ENCODE measurements at places on chromosomes 2 and 18.

DNA sequence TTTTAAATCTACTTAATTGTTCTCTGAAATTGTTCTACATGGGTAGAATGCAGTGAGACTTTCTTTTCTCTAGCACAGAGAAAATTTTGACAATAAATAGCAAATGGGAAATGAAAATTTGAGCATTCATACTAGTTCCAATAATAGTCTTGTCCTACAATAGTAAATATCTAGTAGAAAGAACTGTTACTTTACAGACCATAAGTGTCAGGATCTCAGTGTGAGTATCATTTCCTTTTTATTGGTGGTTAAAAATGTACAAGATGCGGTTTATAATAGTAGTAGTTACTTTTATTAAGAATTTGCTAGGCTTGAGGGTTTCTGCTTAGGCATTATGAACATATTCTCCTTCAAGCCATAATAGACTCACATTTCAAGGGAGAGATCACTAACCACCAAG lies 43.2 kb downstream of the KCNE4 start:
- DNase-seq = no peak

GRCh38 chr18:50694147-50694546 lies 125.7 kb downstream of the MRO start:
- DNase-seq = no peak

DNA sequence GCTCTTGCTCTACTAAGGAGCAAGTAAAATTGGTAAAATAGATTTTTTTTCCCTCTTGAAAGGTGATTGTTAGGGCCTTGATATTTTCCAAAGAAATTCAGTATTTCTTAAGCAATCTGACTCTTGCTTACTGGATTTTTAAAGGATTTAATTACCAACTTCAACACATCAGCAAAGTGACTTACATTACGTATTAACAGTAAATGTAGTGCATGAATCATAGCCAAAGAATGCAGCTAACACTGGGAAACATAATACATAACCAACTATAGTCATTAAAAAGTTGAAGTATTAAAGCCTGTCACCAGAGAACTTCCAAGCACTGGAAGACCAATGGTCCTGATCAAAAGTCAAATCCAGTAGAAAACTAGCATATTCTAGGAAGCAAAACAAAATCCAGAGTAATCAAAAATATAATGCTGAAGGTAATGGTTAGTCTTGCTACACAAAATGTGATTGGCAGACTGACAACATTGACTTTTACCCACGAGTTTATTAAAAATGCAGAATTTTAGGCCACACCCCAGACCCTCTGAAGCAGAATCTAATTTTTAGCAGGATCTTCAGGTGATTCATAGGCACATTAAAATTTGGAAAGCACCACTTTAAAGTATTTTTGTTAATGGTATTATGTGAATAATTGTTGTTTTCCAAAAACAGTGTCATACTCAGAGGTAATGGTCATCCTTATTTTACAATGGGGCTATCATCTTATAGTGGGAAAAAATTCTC lies 31.8 kb upstream of the CAVIN2 start:
- no peak for DNase-seq

DNA sequence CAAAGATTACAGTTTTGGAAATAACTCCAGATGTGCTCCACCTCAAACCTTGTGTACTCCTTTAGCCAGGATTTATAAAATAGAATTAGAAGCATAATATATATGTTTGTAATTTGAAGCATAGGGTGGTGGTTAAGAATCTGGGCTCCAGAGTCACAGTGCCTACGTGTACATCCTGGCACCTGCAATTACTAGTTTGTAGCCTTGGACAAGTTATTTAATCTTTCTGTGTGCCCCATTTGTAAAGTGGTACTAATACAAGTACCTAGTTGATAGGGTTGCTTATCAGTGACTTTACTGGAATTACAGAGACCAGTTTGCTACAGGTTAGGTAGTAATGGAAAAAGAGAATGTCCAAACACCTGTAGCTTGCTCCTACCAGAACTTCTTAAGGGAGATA lies 28.6 kb downstream of the EML4 start:
- DNase-seq = no peak

GRCh38 chr2:201580486-201580885 lies 62.8 kb downstream of the TMEM237 start:
- no peak for DNase-seq

DNA sequence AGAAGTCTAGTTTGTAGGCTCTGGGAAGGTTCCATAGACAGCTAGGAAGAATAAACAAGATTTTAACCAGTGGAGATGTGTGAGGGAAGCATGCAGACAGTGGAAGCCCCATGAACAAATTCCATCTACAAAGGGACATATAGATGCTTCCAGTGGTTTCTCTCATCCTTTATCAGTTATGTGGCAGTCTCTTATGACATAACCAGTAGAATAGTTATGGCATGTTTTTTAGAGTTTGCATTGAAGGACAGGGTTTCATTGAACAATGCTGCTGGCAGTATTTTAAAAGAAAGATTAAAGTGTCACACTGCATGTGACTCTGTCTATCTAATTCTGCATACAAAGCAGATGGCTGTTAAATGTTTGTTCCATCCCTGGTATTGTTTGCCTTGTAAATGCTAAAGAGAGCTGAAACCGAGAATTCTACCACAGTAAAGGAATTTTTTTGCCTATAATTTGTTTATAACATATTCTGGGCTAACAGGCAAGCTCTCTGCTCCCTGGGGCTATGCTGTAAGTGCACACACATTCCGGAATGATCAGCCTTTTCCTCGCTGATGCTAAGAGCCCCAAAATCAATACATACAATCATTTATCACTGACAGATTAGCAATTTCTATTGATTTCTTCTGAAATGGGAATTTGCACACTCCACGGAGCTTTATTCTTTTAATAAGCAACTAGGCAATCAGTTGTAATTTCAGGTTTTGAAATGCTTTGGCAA lies 76.8 kb upstream of the PELI1 start:
- DNase-seq = no peak
